ENCODE measurements at places on chromosomes 1 and 21.

GRCh38 chr21:45043541-45044020 is 30.8 kb upstream of the ADARB1 start:
- no peak for DNase-seq

- no peak for DNase-seq
These were observed 97.3 kb downstream of the TAS1R2 start for GRCh38 chr1:18761948-18762840.

DNA sequence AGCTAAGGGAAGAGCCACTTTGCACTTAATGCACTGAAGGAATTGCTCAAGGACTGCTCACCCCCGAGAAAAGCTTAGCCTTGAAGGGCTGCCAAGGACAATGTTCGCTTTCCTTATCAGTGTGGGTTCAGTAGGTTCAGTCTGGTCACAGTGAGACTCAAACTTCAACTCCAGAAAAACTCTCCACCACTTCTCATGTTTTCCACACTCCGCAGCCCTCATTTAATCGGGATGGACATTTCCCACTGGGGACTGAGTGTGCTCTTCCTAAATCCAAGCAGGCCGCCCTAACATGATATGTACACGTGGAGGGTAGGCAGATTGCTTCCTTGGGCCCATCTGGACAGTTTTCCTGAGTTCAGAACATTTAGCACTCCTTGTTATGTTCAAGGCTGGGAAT is 19.5 kb downstream of the SUSD4 start:
- DNase-seq: no peak

DNA sequence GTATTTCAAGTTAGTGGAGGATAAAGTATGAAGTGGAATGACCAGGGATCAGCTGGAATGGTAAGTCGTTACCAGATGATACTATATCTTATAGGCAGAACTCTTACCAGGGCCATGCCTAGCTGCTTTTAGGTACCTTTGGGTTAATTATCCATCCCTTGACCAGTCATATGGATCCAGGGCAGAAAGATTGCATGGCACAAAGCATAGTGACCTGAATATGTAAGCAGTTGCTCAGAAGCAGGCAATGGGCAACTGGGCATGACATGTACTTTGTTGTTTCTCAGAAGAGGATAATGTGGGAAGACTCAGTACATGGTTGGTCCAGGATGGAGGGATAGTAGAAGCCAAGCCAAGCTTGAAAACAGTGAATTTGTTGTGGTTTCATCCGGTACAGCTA is 87.2 kb downstream of the CLEC20A start:
- DNase-seq: no peak

- DNase-seq: no peak
These were observed 24.3 kb downstream of the CYP4B1 start for GRCh38 chr1:46823151-46823550.

DNA sequence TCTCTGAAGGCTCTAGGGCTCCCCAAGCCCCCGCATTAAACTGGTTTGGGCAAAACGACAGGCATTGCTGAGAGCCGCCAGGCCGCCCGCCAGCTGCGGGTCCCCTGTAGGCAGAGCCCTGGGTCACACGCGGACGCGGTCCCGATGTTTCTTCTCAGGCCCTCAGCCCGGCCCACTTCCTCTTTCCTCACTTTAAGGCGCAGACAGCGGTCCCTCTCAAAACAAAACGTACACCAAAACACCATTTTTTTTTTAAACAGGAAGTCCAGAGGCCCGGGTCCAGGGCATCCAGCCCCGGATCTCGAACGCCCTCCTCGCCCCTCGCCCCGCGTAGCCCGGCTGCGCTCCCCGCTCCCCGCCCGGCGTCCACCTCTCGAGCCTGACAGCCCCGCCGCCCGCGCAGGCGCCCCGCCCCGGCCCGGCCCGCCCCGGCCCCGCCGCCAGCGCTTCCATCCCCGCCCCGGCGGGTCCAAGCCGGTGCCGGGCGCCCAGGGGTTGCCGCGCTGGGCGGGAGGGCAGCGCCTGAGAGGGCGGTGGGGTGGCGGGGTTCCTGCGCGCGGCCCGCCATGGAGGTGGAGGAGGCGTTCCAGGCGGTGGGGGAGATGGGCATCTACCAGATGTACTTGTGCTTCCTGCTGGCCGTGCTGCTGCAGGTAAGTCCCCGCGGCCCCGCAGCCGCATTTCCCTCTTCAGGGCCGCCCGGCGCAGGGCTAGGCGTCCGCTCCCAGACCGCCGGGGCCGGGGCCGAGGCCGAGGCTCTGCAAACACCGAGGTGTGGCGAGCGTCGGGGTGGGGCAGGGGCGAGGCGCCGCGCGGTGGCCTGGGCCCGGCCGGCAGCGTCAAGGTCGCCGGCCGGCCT is at the start of gene SLC22A15:
TSS of gene SLC22A15 (plus strand) at position 452 of the 859 bp plus-strand sequence. CDS start at position 567, 115 bp downstream.
- peak; percentile 64 for DNase-seq

- peak; percentile 59 for DNase-seq
These were observed 51.7 kb downstream of the WNT9A start for GRCh38 chr1:227895828-227896685.

DNA sequence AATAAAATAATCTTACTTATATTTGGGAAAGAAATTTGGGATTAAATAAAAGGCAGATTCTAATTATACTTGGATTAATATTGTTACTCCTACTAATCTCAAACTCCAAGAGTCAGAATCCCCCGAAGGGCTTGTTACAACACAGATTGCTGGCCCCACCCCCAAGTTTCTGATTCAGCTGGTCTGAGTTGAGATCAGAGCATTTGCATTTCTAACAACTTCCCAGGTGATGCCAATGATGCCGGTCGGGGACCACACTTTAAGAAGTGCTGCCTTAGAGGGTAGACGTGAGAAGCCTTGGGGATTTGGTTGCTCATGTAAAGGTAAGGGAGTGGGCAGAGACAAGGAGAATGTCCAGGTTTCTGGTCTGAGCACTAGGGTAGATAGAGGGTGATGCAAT is 47.2 kb downstream of the FMN2 start:
- DNase-seq: no peak

DNA sequence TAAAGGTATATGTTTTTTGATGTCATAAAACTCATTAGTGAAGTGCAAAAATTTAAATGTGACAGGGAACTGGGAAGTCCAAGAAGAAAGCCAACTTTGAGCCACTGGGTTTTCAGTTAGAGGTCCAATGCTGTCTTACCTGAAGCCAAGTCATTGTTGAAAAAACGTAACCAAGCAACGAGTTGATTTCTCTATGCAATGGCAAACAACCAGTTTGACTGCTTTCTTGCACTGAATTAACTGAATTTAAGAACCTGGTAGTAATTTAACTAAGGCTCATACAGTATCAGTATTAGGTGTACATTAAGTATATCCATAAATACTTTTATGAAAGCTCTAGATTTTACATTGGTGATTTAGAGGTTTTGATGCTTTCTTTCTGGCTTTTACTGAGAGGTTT is 20.2 kb upstream of the S1PR1 start:
- DNase-seq: no peak

DNA sequence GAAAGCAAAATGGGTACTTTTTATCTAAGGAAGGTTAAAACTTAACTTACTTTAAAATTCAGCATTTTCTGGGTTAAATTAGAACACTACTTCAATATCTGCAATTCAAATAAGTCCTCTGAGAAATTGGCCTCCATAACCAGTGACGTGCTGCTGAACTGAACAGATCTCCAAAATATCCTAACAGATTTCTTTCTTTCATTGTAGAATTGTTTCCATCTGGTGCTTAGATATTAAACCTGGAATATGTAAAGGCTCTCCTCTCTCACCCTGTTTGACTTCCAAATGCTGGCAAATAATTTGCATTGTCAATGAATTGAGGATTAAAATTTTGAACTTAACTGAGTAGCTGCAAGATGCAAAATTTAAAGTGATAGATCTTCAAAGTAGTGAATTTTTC is 316.9 kb upstream of the CXADR start:
- DNase-seq: no peak

- DNase-seq: no peak
These were observed 65.0 kb upstream of the DISP3 start for GRCh38 chr1:11413986-11414391.

- DNase-seq: peak; percentile 34
These were observed 431 bp downstream of the EEIG2 start for GRCh38 chr1:108560189-108560873.

DNA sequence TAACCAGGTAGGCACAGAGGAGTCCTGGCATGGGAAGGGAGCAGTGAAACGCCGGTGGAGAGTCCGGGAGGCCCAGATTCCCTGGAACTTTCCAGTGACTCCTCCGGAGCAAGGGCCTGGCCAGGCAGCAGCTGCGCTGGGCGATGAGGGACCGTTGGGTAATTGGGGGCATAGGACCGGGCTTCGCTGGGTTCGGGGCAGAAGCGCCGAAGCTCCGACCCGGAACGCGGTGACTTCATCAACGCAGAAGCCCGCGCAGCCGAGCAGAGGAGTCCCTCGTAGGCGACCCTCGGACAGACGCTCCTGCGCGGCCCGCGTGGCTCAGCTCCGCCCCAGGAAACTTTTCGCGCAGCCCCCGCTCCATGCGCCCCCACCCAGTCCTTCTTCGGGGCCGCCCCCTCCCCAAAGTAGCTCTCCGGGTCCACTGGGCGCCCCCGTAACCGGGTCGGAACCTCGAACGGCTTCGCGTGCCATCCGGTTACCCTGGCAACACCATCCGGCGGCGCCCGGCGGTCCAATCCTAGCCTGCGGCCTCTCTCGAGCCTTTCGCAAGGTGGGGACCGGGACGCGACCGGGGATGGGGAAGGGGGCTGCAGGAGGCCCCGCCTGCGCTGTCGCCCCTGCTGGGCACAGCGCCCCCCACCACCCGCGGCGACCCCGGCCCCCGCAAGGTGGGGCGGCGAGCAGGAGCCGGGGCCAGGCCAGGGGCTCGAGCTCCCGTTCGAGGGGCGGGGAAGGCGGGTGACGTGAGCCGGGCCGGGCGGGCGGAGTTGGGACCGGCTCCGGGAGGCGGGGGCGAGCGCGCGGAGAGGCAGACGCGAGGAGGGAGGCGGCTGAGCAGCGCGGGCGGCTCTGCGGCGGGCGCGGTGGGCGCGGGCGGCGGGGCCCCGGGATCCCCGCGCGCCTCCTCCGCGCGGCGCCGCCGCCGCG is at the start of gene AJAP1:
TSS of gene AJAP1 (plus strand) at position 814 of the 930 bp plus-strand sequence. CDS start 817 bp downstream, outside the sequence.
- DNase-seq: peak; percentile 45

DNA sequence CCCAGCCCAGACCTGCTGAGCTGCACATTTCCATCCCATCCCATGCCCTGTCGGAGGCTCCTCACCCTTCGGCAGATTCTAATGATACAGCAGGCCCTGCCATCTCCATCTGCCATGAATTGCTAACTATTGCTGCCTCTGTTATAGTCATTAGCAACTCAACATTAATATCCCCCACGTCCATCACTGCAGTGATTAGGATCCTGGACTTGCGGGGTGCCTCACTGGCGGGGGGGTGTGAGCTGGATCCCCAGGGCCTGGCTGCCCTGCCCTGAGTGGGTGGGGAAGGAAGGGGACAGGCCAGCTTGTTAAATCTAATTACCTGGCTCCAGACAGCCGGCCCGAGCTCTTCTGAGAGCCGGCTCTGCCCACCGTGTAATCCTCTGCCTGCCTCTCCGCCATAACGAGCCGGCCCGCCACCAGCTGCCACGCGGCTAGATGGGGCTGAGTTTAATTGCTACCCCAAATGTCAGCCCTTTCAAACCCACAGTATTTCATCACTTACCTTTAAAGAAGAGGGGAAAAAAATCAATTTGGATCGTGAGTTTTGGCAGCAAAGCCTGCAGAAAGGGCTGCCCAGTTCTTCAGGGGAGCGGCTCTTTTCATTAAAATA is 227.3 kb upstream of the CSF3R start:
- no peak for DNase-seq

DNA sequence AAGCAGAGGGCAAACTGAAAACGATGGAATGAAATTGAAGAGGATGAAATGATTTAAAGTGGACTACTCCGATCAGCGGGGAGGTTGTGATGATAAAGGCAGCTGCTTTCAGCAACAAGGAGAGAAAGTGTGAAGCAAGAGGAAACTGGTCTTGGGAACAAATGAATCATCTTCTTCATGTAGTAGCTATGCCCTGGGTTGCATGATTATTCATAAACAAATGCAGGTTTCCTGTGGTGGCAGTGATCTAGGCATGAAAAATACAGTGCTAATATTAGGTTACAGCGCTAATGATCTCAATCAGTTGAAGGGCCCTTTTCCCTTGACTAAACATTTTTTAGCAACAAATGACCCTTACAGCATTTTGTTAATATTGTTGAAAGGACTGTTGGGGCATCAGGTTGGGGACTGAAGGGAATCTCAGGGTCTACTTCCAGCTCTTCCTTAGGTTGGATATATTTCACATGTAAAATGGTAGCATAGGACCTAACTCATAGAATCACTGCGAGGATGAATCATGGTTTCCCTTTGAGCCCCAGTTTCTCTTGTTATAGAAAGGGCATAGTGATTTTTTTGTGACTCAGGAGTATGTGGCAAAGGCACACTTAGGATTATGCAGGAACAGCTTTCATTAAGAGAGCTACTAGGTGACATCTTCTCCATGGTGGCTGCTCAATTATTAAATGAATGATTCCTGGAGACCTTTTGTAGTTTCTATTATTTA is 1.9 kb upstream of the ZFYVE9 start:
- DNase-seq: peak; percentile 81

DNA sequence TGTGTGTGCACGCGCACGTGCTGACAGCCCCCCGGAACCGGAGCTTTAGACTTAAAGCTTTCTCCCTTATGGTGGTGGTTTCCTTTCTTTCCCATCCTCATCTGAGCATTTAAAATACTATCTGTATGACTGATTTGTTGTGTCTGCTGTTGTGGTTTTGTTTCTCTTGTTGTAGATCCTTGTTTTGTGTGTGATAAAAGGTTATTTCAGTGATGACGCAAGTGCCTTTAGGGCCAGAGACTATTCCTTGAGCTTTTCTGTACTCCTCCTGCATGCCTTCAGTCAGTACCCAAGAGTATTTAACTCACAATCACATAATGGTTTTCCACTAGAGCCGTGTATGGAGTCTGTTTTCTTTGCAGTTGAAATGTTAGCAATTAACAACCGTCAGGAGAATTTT is 45.4 kb downstream of the LCA5L start:
- no peak for DNase-seq

DNA sequence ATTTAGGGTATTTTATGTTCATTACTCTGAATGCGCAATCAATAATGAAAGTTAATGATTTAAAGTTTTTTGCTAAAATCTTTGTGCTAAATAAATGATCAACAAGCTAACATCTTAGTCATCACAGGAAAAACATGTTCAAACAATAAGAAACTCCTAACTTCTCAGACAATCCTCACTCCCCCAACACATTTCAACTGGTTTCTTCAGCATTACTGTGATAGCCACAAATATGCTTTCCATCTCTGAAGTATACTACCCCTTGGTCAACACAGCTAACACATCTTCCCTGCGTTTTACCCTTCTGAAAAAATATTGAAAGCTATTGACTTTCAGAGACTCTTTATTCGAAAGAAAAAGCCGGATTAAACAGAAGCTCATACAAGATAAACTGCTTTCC is 85.8 kb downstream of the ZNF644 start:
- peak; percentile 9 for DNase-seq
